ENCODE measurements at places on chromosomes 2 and 18.

DNA sequence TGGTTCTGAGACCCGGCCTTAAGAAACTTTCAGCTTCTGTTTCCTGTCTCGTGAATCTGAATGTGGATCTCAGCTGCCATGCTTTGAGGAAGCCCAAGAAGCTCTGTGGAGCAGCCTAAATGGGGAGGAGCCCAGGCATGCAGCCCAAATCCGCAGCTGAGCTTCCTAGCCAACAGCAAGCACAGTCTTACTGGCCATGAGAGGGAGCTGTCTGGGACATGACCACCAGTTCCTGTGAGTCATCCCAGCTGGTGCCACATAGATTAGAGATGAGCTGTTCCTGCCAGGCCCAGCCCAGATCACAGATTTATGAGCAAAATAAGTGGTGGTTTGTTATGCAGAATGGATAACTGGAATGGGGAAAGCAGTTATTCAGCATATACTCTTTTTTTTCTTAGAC, 224.4 kb upstream of the APCDD1 start:
- no peak for DNase-seq

GRCh38 chr2:98830571-98831145, 99.7 kb upstream of the MGAT4A start:
- DNase-seq, result no peak

DNA sequence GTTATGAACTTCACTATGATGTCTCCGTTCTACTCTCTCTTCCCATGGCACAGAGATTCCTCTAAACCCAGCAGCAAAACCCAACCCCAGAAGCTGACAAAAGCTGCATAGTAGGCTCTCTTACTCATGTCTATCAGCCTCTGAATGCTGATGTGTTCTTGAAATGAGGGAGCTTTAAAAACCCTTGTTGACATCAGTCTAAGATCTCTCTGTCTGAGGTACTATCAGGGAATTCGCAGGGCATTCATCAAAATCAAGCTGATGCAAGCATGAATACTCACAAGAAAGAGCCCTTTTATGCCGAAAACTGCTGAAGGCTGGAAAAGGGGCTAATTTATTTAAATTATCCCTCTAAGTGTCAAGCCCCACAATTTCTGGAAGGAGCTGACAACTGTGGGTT, 710.6 kb upstream of the FANCL start:
- DNase-seq, result no peak

DNA sequence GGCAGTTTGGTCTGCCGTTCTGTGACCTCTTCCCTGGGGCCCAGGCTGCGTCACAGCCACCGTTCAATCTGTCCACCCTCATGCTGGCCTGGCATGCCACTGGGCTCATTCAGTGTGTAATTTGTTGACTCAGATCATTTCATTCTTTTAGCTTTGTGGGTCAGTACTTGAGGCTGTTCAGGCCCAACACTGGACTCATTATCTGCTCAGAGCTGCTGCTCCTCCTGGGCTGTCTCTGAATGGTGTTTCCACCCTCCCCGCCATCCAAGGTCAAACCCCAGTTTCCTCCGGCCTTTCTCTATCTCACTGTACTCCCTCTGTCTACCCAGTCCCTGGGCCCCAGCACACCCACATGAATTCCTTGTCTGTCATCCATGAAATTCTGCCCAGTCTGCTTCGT, 152.4 kb upstream of the NCK2 start:
- DNase-seq, result no peak

GRCh38 chr2:12110074-12110473, 363.6 kb downstream of the LPIN1 start:
- no peak for DNase-seq

- no peak for DNase-seq
Measured at GRCh38 chr18:32040936-32041335, 22.3 kb downstream of the RNF125 start.

DNA sequence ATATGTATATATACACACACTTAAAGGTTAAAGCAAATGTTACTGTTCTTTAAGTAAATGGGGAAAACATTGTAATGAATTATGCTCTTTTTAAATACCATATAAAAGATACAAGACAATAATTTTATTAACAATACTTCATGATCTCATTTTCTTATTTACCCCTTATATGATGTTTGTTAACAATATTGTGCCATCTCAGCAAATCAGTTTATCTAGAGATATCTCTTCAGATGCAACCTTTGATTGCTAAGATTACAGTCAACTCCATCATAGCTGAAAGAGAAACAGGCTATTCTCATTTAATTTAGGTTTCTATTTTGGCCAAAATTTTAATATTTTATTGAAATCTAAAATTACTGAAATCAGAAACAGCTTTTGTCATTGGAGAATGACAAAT, 197.9 kb downstream of the CALCRL start:
- DNase-seq, result no peak

GRCh38 chr2:48719480-48720177, 35.9 kb downstream of the LHCGR start:
- DNase-seq, result peak; percentile 51

DNA sequence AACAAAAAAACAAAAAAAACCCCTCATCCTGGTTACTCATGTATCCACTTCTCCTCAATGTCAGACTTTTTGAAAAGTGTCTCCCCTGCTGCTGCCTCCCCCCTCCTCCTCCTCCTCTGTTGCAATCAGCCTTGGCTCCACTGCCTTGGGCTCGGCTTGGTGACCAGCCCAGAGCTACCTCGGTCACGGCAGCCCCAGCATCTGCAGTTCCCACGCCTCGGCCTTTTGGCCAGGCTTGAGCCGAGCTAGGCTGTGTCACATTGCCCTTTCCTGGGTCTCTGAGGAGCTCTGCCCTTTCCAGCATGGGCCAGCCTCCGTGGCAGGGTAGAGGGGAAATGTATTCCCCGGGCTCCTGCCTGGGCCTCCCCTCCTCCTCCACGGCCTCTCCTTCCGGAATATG, 22.7 kb upstream of the INHBB start:
- DNase-seq, result no peak

DNA sequence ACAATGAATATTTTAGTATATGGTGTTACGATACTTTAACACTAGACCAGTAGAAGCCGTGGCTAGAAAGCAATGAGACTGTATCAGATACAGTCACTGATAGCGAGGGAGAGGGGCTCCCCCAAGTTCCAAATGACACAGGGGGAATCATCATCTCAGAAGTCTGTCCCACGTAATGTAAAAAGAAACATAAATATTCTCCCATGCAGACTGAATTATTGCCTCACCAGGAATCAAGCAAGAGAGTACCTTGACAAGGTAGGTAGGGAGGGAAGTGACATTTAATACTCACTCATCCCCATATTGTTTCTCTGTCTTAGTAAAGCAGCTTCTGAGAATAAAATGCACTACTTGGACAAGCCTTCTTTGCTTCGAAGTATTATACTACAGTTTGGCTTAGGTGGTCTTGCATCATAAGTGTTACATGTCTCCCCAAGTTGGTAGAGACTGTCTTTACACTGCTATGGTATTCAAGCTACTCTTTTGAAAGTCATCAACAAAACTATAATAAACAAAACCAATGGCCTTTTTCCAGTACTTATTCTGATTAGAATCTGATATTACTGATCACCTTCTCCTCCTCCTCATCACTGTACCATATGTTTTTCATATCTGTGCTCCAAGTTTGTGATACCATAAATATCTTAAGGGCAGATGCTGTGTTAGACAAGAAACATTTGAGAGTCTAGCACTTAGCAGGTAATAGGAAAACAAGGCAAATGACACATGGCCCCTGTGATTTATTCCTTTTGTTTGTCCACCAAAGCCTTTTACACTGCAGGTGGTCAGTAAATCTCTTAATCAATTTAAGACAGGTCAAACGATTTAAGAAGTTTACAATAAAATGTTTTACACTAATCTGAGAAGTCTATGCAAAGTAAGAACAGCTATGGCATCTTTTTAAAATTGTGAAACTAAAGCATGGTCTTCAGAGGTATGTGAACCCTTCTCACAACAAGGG, 2.7 kb downstream of the LAPTM4A start:
- no peak for DNase-seq

DNA sequence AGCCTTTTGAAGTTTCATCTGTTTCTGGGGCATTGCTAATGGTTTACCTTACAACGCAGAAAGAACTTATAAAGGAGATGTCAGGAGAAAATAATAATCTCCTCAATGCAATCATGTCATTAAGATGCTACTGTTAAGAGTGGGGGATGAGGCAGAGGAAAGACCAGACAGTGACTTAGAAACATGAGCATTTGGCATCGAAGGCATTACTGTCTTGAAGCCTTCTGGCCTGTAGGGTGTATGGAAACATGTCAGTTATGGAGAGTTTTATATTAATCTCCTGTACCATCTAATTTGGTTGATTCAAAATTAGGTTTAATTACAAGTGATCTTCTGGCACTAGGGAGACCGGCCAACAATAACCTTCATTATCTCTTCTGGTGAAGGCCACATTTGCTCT, 32.5 kb downstream of the CDC42EP3 start:
- no peak for DNase-seq

DNA sequence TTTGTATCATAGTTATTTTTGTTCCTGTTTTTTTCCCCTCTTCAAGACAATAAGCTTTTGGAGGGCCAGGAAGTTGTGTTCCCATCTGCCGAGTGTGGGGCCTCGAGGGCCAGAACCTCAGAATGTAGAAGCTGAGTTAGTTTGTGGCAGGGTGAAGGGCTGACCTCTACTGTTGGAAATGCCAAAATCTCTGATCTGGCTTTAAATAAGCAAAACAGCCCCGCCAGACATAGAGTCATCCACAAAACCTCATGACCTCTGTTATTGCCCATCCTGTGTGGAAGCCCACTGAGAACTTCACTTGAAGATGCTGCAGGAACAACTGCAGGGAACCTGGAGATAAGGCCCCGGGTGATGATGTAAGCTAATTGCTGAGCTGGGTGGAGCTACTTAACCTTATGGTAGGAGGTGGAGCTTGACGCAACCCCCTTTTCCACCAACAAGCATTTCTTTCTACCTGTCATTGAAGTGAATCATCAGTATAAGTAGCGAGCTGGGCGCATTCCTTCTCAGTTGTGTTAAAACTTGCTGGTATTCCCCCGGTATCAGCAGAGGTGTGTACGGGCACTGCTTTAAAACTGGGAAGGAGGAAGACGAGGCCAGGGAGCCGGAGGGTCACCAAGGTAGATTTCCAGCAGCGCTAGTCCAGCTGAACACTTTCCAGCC, 177.2 kb downstream of the NEDD4L start:
- no peak for DNase-seq

DNA sequence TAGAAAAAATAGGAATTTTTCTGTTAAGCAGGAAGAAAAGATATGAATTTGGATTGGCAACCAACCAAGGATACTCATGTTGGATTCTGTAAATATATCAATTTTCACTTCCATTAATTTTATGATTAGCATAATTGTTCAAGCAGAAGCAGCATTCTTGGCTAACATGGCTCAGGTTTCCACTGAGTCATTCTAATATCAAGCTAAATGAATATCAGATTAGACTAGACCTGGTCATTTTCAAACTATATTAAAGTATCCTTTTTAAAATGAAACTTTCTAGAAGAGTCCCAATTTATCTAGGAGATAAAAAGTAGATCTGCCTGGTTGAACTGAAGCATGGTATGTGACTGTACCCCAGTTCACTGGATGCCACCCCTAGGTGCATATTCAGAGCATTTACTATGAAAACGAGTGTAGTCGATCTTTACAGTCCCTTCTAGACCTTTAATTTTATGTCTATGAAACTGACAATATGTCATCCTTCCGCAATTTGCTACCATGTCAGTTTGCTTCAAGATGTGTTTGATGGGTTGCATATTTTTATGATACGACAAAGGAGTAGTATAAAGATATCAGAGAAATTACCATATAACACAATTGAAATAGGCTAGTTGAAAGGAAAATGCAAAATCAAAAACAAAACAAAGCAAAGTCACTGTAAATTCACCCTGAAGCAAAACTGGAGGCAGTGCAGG, 704.9 kb downstream of the ERBB4 start:
- no peak for DNase-seq

DNA sequence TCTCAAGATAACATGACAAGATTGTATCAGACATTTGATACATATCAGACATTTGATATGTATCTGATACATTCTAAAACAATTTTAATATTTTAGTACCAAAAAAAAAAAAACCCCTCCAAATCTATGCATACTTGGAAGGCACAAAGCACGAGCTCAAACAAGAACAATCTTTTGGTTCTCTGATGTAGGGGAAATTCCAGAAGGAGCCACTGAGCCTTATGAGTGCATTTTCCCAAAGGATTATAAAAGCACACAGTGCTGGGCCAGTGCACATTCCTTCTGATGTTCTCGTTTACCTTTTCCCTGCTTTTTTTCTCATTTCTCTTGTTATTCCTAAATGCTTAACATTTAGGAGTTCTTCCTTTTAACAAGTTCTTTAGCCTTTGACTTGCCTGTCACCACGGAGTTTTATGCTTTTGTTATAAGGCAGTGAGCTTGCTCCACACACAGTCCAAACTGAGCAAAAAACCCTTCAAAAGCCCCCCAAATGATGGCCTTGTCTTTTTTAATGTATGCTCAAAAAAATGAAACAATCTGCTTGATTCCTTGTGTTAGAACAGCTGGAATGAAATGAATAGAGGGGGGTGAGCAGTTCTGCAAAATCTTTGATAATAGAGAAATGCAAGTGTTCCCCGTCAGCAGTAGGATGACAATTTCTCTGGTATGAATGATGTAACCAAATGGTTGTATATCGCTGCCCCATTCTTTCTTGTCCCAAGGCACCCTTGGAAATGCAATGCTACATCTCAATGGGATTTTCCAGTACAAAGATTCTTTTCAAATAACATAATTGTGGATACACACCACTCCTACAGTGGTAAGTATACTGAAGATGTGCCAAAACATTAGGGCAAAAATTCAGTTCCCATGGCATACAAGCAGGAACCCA, 597.2 kb upstream of the ZEB2 start:
- no peak for DNase-seq

All from NCI-H774 (cell line).